Effector CD4-positive, alpha-beta T cell (primary cell): ENCODE measurements at places on chromosomes 4 and X.

DNA sequence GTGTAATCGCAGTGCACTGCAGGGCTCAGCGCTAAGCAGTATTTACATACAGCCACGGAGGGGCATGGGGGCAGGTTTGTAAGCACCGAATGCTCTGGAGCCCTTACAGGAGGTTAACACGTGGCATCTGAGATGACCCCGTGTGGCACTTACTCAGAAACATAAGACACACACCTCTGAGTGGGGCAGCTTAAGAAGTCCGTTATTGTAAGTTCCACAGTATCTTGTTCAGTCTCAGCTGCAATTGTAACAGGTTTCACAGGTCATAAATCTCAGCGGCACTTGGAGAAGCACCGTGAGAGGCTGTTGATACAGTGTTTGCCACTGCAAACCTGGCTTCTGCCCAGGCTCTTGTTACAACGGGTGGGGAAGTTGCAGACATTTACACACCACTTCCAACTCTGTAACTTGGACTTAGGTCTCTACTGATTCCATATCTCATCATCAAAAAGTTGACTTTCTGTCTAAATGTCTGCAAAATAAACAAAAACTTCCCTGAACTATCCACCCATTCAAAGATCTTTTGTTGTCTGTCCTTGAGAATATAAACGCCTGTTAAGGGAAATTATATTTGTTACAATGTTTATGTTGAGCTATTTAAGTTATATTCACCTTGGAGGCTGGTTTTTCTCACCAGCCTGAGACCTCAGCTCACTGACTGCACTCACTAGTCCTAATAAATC lies 10.3 kb downstream of the CPLX1 start:
- DNase-seq, result no peak

GRCh38 chr4:102037566-102037965 lies 247.0 kb downstream of the BANK1 start:
- DNase-seq, result no peak

DNA sequence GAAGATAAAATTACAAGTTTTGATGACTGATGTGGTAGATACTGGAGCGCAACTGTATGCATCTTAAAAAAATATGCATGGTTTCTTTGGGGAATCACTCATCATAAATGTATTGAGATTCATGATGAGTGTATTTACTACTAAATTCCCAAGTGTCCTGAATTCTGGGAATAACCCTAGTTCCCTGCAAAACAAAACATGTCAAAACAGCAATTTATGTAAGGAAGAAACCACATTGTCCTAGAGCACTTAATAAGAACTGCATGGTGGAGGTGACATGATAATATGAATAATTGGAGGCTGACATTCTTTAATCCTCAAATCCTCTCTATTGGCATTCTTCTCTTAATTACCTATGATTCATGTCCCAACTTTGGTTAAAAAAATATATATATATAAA lies 1804.7 kb downstream of the STIM2 start:
- DNase-seq, result no peak

GRCh38 chrX:72308566-72309296 lies 3.0 kb upstream of the CITED1 start:
- DNase-seq, result no peak

DNA sequence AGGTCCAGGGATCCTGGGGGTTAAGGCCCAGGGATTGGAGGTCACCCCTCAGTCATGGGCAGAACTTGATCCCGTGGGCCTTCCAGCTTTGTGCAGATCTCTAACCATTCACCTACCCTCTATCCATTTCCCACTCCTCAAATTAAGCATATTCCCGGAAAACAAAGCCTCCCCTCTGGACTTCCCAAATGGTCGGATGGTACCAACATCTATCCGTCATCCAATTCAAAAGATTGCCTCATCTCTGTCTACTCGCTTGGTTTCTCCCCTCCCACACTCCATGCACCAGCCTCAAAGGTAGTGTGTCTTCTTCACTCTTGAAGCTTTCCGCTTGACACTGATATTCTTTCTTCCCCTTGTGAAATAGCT lies 473 bp upstream of the BCLAF3 start:
- DNase-seq, result no peak

- DNase-seq, result no peak
Observed at GRCh38 chrX:72349190-72349589, 43.5 kb upstream of the CITED1 start.

GRCh38 chr4:26420438-26420837 lies 69.8 kb downstream of the CCKAR start:
- DNase-seq, result no peak

- no peak for DNase-seq
Observed at GRCh38 chr4:165184220-165184619, 23.1 kb upstream of the KLHL2 start.

DNA sequence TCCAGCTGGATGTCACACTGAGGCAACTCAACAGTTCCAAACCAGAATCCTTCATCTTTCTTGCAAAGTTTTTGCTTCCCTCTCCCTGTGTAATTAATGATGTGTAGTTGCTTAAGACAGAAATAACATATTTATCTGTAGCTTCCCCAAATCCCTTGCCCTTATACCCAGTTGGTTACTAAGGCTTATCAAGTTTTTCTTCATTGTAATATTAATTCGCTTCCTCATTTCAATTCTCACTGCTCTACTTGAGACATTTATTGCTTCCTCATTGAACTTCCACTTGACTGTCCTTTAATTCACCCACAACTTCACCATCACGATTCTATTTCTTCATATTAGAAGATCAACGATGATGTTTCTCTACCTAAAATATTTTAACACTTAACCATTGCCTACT lies 386.6 kb upstream of the CPEB2 start:
- no peak for DNase-seq

- DNase-seq, result no peak
Observed at GRCh38 chr4:175273995-175274753, 356.0 kb downstream of the ADAM29 start.

DNA sequence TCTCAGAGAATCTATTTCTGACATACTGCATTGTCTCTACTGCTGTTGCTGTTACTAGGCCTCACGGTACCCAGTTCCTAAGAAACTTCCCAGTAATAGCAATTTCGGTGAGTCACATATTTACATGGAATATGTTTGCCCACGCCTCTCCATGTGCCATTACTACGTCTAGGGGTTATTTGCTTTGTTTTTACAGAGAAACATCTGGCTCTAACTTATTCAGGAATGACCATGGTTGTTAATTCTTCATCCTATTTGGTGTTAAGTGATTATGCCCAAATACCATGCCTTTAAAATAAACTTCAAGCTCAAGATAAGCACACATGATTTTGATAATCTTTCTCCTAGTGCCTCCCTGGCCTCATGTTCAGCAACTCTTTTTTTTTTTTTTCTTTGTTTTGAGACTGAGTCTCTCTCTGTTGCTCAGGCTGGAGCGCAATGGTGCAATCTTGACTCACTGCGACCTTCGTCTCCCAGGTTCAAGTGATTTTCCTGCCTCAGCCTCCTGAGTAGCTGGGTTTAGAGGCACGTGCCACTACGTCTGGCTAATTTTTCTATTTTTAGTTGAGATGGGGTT lies 101.0 kb upstream of the HS3ST1 start:
- no peak for DNase-seq

DNA sequence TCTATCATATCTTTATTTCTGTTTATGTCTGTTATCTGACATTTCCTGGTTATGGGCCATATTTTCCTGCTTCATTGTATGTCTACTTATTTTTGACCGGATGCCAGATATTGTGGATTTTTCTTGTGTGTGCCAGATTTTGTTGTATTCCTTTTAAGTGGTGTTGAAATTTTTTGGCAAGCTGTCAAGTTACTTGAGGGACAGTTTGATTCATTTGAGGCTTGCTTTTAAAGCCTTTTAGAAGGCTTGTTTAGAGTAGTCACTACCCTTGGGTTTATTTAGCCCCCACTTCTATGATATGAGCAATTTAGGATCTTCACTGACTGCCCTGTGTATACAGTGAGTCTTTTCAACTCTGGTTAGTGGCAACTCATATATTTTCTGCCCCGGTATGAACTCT lies 29.2 kb upstream of the NPY2R start:
- no peak for DNase-seq

DNA sequence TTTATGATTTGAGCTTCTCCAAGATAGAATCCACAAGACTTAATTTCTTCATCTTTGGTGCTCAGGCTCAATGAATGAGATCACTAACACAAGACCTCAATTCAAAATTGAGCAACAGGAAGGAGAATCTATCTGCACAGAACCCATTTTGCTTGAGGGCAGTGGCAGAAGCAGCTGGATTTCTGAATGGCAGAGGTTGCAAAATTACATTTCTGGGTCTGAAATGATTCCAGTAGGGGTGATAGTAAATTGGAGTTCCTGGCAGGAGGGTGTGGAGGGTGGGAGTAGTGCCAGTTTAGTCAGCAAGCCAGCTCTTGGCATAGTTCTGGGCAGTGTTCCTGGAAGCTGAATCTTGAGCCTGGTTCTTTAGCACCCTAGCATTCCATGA lies 281.1 kb downstream of the SLC7A11 start:
- DNase-seq, result no peak

- no peak for DNase-seq
Observed at GRCh38 chr4:54547299-54548097, 110.3 kb upstream of the KIT start.

- no peak for DNase-seq
Observed at GRCh38 chr4:186149872-186150271, 41.5 kb upstream of the CYP4V2 start.

GRCh38 chr4:94352996-94353395 lies 10.4 kb upstream of the HPGDS start:
- no peak for DNase-seq

DNA sequence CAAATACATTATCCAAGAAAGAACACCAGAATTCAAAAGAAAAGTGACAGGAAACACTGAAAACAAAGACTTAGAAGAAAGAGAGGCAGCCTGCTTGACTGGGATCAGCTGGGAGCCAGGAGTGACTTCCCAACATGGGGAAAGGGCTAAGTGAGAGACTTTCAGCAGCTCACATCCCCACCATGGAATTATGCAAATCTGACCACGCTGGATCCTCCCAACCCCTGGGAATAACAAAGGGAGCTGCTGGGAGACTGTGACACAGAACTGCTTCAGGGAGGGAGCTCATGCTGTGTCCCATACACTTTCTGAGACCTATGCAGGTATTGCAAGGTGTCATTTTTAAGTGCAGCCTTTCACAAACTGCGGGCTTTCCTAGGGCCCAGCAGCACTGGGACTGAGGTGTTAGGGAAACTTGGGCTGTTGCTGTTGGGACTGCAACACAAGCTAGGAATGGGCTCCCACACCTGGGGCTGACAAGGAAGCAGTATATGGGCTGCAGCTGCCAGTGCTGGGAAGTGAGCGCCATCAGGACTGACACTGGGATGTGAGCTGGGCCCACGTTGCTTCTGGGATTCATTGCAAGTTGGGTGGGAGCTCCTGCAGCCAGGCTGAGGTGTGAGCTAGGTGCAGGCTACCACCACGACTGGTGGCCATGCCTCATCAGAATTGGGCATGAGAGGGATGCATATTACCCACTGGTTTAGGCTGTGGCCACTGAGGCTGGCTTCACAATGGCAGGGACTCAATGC lies 139.1 kb downstream of the KDR start:
- no peak for DNase-seq

- DNase-seq, result no peak
Observed at GRCh38 chr4:138845054-138845453, 170.5 kb upstream of the NOCT start.
